A549 treated with CpdA at 1 μM for 4 hours (cell line): ENCODE measurements at places on chromosomes 11 and 22. TPM values are rescaled to one million over a fixed set of nuclear protein-coding genes. Genes with fewer than 3 reads are reported as not detected.

Gene RAG1
- total RNA-seq, result 0.08 to 0.40 TPM (median 0.16 TPM) in 5 replicates

Gene SLC17A6
- not detected in 5 replicates for total RNA-seq

Gene RTN4R
- total RNA-seq, result 6.1 to 10.9 TPM (median 8.8 TPM) in 5 replicates

Gene EFCAB6
- 0.34 to 0.97 TPM (median 0.41 TPM) in 5 replicates for total RNA-seq

Gene MRGPRX4
- not detected in 5 replicates for total RNA-seq

Gene KCNA4
- not detected in 5 replicates for total RNA-seq

Gene FOSL1
- total RNA-seq, result 165 to 273 TPM (median 211 TPM) in 5 replicates

Gene TMPRSS4
- total RNA-seq, result not detected in 5 replicates

Gene CATSPERZ
- 2.3 to 3.7 TPM (median 2.9 TPM) in 5 replicates for total RNA-seq

Gene LSP1
- 0.96 to 1.3 TPM (median 1.2 TPM) in 5 replicates for total RNA-seq

Gene SREBF2
- total RNA-seq, result 24.4 to 32.7 TPM (median 29.5 TPM) in 5 replicates

Gene MOGAT2
- total RNA-seq, result not detected in 5 replicates

Gene TSPAN18
- 1.9 to 2.8 TPM (median 2.4 TPM) in 5 replicates for total RNA-seq

Gene OTOG
- not detected in 5 replicates for total RNA-seq

Gene PRSS23
- total RNA-seq, result 470 to 536 TPM (median 517 TPM) in 5 replicates

Gene ANKRD13D
- 20.0 to 29.6 TPM (median 25.1 TPM) in 5 replicates for total RNA-seq

Gene DGCR6
- 0.55 to 1.5 TPM (median 1.3 TPM) in 5 replicates for total RNA-seq

Gene MGAT3
- 0.30 to 0.42 TPM (median 0.35 TPM) in 5 replicates for total RNA-seq

Gene YAP1
- total RNA-seq, result 40.7 to 52.2 TPM (median 52.1 TPM) in 5 replicates

Gene JHY
- 3.1 to 4.2 TPM (median 3.4 TPM) in 5 replicates for total RNA-seq

Gene CNGA4
- total RNA-seq, result 0.06 to 0.18 TPM in 2 of 5 replicates, not detected in the others

Gene SIK3
- total RNA-seq, result 8.2 to 10.5 TPM (median 8.9 TPM) in 5 replicates

Gene AQP11
- total RNA-seq, result 1.7 to 2.9 TPM (median 2.3 TPM) in 5 replicates

Gene TEX54
- total RNA-seq, result not detected in 5 replicates

Gene SLC22A25
- total RNA-seq, result not detected in 5 replicates

Gene MYRF
- total RNA-seq, result 16.3 to 24.3 TPM (median 19.8 TPM) in 5 replicates

Gene SAA4
- total RNA-seq, result not detected in 5 replicates

Gene SOX6
- total RNA-seq, result 0.03 to 0.25 TPM in 2 of 5 replicates, not detected in the others

Gene ELP4
- 7.3 to 10.1 TPM (median 8.6 TPM) in 5 replicates for total RNA-seq

Gene FCHSD2
- total RNA-seq, result 10.3 to 13.8 TPM (median 11.7 TPM) in 5 replicates

Gene ZNF214
- 0.59 to 1.1 TPM (median 0.95 TPM) in 5 replicates for total RNA-seq

Gene NRIP3
- total RNA-seq, result 0.86 to 1.4 TPM (median 1.1 TPM) in 5 replicates

Gene PGA4
- not detected in 5 replicates for total RNA-seq

Gene TRIM51
- not detected in 5 replicates for total RNA-seq

Gene TEX12
- not detected in 5 replicates for total RNA-seq

Gene CRYAB
- total RNA-seq, result 4.1 to 11.8 TPM (median 5.7 TPM) in 5 replicates

Gene PGM2L1
- total RNA-seq, result 7.8 to 13.6 TPM (median 13.0 TPM) in 5 replicates

Gene NCAPD3
- 23.2 to 29.2 TPM (median 27.5 TPM) in 5 replicates for total RNA-seq

Gene CNIH2
- 0.89 to 3.1 TPM (median 2.1 TPM) in 5 replicates for total RNA-seq
